ENCODE measurements at places on chromosomes 12 and 14.

DNA sequence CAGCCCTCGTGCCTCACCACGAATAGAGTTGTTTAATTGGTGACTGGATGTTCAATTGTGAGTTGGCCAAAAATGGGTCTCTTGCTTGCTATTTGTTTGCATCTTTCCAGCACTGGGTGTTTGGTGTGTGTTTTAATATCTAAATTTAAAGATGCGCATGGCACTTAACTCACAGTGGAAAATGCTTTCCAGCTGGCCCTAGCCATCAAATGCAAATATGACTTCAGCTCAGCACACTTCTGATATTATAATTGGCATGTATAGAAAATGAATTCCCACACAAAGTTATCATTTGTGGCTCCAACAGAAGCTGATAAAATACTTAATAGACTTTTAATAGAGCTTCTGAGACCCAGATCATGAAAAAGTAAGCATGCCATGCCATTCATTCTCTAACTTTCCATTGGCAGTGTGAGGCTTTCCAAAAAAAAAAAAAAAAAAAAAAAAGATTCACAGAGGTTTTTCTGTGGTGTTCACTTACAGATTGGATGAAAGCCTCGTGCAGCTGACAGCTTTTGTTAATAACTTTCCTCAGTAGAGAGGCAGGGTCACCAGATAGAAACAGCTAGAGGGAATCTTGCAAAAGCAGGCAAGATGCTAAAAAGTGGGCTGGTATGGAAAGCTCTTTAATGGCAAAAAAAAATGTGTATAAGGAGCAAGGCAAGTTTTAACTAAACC, 425.2 kb downstream of the GALC start:
- DNase-seq, result no peak

GRCh38 chr12:63965936-63966605, 121.6 kb downstream of the SRGAP1 start:
- no peak for DNase-seq

DNA sequence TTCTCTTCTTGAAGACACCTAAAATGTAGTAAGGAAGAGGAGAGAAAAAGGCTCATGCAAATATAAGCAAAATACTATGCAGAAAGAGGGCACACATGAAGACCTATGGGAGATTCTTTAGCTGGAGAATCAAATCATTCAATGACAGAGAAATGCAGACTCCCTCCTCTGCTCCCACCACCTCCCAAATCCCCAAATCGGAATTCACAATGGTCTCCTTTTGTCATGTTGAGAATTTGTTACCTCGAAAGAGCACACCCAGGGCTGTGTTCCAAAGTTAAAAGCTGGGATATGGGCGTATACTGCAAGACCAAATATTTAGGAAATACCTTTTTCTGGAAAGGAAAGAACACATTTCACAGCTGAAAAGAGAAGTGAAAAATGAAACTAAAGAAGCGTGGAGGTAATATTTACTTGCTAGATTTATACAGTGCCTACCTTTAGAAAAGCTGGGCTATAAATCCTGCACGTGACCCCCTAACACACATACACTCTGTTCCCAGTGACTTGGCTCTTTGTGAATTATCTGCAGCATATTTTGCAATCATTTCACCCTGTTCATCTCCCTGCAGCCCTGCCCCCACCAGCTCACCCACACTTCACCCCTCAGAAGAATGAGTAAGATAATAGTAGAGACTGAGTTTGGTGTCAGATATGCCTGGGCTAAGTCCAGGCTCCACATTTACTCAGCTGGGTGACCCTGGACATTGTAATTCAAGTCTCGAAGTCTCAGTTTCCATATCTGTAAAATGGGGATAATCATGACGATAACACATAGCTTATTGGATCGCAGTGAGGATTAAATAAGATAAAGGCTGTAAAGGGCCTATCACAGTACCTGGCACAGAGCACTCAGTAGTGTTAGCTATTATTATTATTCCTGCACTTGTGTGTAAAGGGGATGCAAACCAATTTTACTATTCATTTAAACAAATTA, 2.9 kb upstream of the CACNA1C start:
- DNase-seq, result no peak

DNA sequence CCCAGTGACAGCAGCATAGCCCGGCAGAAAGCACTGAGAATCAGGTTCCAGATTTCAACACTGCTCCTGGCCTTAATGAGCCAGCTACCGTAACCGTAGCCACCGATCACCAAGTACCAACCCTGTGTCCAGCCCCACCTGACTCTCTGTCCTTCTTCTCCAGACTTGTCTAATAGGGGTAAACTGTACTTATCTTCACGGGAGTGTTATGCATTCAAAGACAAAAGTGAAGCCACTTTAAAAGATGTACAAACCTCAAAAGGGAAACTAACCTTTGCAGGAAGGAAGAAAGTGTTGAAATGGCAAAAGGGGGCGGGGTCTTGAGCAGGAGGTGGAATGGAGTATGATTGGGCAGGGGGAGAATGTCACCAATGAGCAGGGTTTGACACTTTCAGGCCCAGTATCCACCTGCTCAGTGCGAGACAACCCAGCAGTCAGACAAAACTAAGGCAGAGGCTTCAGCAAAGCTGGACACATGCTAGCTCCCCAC, 226.1 kb downstream of the CHST11 start:
- no peak for DNase-seq
